ENCODE measurements at places on chromosomes 5 and 9.
A peak's percentile ranks its signal among the peaks of the same experiment; 100 is the strongest.

DNA sequence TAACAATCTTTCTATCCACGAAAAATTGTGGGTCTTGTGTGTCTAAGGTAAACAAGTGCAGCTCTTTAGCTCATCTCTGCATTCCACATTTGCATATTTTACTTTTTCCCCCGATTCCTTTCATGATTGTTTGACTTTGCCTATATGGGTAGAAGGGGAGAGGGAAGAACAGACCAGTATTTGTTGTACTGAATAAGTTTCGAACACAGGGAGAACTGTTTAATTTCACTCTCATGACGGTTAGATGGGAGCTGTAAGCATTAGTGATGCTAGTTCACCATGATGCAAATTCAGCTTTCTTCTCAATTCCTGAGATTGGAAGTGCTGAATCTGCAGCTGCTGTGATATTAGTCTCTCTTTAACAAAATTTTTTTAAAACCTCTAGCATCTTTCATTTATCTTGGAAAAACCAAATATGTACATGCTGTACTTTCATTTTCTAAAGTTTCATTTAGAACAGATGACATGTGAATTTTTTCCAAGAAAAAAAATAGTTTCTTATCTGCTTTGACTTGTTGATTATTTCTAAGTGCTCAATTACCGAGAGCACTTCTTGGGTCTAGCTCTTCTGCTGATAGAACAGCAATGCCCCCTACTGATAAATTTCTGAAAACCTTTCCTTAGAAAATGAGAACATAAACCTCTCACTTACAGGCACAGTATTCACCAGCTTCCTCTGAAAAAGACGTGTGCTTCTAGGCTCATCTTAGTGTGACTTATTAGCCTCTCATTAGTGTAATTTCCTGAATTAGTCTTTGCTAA is 149.5 kb downstream of the BAAT start:
- DNase-seq = peak; percentile 80

DNA sequence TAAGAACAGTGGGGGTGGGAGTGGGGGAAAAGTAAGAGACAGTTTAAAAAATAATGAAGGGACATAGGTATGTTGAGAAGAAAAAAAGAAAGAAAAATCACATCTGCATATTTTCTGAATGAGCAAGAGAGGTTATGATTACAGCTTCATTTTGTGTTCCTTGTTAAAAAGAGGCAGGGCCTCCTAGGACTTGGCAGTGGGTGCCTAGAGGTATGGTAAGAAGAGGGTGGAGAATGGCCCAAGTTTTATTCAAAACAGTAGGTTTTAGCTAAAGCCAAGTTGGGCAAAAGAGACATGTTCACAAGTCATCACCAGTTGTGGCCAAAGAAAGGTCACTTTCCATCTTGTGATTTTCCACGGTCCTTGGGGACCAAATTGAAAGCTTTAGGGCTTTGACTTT is 643.4 kb downstream of the CCDC171 start:
- DNase-seq = no peak

DNA sequence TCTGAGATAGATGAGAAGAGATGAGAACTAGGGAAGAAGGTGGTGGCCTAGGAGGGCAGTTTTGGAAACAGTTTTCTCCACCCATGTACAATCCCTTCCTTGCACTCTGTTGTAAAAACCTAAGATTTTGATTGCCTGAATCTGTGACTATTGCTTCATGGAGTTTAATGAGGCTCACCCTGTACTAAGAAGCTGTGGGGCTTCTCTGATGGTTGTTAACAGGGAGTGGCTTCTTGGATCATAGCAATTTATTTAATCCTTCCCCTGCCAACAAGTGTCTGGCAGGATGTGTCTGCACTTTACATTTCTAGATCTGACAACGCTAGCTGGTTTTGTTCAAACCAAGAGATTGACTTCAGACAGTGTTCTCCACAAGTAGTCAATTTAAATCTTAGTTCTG is 74.7 kb upstream of the C5orf46 start:
- no peak for DNase-seq

DNA sequence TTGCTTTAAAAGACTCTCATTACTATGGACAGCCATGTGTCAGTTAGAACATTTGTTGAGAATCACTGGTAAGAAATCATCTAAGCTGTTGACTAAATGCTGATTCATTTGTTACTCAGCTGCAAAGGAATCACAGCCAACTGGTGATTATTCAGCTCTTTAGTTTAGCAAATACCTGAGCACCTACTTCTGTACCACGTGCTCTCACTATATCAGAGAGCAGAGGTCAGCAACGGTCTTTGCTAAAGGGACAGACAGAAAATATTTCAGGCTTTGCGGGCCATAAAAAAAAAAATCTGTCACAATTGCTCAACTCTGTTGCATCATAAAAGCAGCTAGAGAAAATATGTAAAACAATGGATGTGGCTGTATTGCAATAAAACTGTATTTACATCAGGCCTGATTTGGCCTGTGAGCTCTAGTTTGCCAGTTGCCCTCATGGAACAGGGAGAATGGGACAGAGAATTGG is 377.6 kb downstream of the DNAH5 start:
- peak; percentile 59 for DNase-seq

DNA sequence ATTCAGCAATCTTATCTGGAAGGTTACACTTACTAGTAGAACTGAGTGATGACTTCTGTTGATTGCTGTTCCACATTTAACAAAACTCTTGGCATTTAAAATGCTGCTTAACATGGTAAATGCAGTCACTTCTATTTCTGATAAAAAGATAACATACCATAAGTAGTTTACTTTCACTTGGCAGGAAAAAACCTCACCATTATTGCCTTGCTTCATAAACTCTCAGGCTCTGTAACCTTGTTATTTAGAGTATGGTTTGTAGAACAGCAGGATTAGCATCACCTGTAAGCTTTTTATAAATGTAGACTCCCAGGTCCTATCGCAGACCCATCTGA is 55.5 kb downstream of the AUH start:
- DNase-seq = peak; percentile 5

DNA sequence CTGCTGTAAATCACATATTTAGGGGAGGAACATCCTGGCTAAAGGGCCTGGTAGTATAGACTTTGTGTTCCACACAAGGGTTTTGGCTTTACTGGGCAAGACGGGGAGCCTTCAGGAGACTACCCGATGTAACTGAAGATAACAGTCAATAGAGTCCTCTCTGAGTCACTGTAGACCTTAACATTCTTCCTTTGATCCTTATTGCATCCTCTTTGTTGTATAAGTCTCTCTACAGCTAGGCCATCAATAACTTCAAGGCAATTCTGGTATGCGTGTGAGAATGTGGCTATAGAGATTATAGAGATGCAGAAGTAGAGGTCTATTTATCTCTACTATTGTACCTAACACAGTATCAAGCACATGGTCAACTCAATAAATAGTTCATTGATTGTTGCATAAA is 67.3 kb upstream of the STK32A start:
- no peak for DNase-seq
